Stimulated activated naive CD8-positive, alpha-beta T cell treated with anti-CD3 and anti-CD28 coated beads, Interleukin-15, Interleukin-2, amounts not matched to agents 100 U/mL and 50 U/mL, for 24 hours (primary cell): ENCODE measurements at places on chromosomes 7 and 10.

GRCh38 chr10:108899670-108900069 is 1023.6 kb downstream of the XPNPEP1 start:
- no peak for DNase-seq

GRCh38 chr7:124700655-124701054 is 64.9 kb downstream of the GPR37 start:
- no peak for DNase-seq

DNA sequence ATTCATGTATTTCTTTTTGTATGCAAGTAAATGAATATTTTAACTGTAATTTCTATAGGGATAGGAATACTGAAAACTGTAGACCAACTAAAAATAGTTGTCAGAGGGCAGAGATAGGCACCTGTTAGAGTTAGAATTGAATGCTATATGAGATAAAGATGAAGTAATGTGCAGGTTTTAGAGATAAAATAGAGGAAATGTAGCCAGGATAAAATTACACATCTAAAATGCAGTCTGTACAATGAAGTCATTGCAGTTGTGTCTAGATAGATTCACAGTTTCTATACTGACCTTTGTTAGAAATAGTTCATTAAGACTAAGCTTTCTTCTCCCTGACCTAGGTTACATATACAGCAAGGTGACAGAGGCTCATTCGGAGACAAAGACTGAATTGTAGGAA is 46.2 kb downstream of the SMNDC1 start:
- no peak for DNase-seq

DNA sequence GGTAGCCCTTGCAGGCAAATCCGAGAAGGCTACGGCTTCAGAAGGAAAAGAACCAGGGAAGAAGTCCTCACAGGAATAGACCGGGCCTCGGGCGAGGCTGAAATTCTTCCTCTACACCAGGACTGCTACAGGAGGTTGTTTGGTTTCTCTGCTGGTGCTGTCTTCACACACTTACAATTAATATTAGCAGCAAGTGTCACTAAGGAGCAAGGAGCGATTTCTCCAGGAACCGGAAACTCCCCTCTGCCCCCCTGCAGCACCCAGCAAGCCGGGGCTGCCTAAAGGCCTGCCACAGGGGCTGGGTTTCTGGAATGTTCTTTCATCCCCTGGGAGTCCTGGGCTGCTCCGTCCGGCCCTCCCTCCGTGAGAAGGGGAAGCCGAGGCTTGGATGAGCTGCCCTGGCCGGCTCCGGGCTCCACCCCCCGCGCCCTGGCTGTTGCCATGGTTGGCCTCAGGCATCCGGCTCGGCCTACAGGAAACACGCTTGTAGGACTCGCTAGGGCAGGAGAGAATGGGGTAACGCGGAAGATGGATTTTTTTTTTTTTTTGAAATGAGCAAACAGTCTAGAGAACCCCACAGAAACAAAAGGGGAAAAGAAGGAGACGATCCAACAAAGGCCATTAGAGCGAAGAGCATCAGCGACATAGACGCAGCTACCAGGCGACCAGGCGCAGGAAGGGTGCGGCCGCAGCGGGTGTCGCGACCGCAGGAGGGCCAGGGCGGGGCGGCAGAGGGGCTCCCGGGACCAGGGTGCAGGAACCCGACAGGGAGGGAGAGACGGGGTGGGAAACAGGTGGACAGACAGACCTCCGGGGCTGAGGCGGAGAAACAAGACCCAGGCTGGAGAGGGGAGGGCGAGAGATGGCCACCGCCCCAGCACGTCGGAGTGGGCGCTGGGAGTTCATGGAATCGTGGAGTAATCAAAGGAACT is 33.0 kb downstream of the EN2 start:
- DNase-seq, result peak; percentile 53

- DNase-seq, result no peak
Measured at GRCh38 chr10:61923210-61923949, 21.9 kb downstream of the ARID5B start.

GRCh38 chr10:128576336-128576735 is 450.1 kb upstream of the MKI67 start:
- DNase-seq, result no peak

DNA sequence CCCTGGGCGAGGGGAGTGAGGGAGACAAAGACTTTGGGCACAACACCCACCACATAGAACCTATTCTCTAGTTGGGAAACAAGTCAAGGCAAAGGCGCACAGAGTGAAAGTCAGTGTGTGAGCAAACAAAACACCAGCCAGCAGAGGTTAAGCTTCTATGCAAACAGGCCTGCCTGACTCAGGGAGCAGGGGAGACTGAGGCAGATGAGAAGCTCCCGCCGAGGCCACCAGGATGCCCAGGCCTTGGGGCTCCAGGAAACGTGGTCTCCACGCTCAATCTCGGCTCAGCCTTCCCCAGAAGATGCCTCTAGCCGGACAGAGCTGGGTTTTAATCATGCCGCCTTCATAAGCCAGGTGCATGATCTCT is 74.1 kb upstream of the KCNMA1 start:
- no peak for DNase-seq
